ENCODE measurements at places on chromosomes 6 and 20. TPM values are rescaled to one million over a fixed set of nuclear protein-coding genes. Genes with fewer than 3 reads are reported as not detected.

Gene CTAGE9
- total RNA-seq, result not detected

Gene TSBP1
- total RNA-seq, result not detected

Gene C2
- total RNA-seq, result 8.9 TPM

Gene SRXN1
- total RNA-seq, result 40.4 TPM

Gene VGLL2
- not detected for total RNA-seq

Gene TMEM181
- total RNA-seq, result 10.1 TPM

Gene BPIFB4
- total RNA-seq, result not detected

Gene THBD
- total RNA-seq, result 17.4 TPM

Gene WFDC5
- total RNA-seq, result not detected

Gene RBM24
- total RNA-seq, result 181 TPM

Gene RIPOR3
- total RNA-seq, result 8.3 TPM

Gene SOD2
- total RNA-seq, result 1,072 TPM

Measured in Right ventricle myocardium inferior (tissue), 1 donor.